HEK293T (cell line): ENCODE measurements at places on chromosomes 12 and 14.

GRCh38 chr12:48413388-48413787, 59.0 kb upstream of the ANP32D start:
- no peak for DNase-seq

DNA sequence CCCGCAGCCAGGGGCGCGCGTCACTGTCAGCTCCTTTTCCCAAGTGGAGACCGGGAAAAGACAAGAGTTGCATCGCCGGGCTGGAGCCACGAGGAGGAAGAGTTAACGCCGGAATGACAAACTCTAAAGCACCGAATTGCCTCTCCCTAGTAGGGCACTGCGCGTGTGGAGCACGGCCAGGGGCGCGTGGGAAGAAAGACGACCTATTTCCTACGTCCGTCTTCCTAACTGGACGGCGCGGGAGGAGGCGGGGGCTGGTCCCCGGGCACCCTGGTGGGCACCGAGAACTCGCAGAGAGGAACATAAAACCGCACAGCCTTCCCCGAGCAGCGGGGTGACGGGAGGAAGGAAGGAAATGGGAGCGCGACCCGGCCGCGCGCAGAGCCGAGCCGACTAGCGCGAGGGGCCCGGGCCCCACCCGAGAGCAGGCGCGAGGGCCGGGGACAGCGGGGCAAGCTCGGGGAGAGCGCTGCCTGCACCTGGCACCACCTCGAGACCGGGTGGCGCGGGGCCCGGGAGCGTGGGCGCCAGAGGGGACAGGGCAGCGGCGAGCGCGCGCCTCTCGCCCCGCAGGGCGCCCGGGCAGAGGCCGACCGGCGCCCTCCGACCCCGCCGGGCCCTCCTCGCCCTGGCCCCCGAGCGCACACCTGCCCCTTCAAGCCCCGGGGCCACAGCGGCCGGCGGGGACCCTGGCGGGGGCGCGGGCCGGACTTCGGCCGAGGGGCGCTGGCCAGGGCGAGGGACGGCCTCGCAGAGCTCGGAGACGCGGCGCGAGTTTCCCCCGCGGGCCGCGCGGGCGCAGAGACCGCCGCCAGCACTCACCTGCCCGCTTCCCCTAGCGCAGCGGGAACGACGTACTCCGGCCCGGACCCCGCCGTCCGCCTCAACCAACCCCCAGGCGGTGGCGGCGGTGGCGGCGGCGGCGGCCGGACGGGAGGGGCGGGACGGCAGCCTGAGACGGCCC, at the start of gene SETD3:
SETD3 (minus strand) TSS at position 954 of the 964 bp plus-strand sequence. CDS start 15,054 bp downstream, outside the sequence.
- DNase-seq, result peak; percentile 22

DNA sequence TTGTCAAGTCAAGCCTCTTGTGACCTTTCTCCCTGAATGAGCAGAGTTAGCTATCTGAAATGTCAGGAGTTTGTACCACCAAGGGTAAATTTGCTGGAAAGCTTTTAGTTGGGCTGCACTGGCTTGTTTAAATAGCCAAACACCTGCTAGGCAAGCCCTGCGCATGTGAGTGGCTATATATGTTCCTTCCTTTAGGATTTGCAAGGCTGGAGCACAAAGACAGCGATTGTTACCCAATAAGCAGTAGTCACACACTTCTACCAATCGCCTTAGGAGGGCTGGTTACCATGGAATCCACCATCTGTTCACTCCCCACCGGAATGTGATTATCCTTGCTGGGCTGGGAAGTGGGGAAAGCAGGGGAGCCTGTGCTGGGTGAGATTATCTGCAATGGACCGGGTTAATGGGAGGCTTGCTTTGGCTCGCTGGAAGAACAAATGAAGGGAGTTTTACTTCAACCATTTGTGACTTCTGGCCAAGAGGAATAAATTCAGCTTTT, 102.5 kb downstream of the FGD4 start:
- DNase-seq, result peak; percentile 39

DNA sequence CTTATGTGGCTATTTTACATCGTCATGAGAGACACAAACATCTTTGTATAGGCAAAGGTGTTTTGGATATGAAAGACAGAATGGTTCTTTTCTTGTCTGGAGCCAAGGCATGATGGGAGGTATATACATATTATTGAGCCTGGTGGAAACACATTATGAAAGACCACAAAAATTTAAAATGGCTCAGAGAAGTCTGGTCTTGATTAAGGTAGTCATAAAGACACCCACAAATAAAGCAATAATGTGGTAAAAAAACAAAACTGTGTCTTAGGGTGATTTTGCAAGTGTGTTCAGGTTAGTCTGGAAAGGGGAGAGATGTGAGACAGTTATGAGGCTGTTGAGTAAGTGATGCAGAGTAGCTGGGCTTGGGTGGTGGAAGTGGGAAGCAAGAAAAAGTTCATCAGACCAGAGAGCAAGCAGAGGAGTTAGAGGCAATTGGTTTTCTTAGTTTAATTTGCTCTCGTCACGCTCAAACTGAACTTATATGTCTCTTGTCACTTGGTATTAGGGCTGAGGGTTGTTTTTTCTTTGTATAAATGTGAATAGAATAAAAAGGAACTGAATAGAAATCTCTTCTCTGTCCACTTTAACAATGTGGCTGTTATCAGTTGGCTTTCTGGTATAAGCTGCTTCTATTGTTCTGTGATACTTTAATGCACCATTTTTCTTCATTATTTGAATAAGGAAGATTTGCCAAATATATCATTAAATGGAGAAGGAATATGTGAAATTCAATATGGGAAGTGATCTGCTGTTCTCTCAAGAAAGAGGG, 115.0 kb downstream of the AKAP6 start:
- no peak for DNase-seq

DNA sequence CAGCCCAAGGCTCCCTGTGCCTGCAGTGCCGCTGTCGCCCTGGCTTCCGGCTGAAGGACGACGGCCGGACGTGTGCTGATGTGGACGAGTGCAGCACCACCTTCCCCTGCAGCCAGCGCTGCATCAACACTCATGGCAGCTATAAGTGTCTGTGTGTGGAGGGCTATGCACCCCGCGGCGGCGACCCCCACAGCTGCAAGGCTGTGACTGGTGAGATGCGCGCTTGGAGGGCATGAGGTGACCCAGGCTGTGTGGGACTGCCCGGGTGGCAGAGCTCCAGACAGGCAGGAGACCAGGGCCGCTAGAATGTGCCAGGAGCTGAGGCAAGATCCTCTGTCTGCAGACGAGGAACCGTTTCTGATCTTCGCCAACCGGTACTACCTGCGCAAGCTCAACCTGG, 19.6 kb upstream of the NXPH4 start:
- no peak for DNase-seq

DNA sequence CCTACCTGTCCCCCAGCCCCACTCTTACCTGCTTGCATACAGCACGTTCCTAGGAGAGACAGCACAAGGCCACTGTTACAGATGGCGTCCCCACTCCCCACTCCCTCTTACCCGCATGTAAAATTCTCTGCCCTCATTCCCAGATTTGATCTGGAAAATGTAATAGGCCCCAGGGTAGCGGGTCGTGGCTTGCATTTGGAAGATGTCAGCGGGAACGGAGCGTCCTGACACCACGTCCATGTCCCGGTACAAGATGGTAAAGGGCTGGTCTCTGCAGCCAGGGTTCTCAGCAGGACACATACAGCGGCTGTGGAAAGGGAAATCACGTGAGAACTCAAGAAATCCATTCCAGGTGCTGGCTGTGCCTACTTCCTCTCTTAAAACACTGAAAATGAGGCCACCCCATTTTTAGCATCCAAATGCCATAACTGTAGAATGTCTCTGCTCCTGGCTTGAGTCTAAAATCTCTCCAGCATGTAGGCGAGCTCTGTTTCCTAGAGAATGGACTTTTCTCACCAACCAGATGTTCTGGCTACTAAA, 10.1 kb upstream of the TC2N start:
- no peak for DNase-seq

DNA sequence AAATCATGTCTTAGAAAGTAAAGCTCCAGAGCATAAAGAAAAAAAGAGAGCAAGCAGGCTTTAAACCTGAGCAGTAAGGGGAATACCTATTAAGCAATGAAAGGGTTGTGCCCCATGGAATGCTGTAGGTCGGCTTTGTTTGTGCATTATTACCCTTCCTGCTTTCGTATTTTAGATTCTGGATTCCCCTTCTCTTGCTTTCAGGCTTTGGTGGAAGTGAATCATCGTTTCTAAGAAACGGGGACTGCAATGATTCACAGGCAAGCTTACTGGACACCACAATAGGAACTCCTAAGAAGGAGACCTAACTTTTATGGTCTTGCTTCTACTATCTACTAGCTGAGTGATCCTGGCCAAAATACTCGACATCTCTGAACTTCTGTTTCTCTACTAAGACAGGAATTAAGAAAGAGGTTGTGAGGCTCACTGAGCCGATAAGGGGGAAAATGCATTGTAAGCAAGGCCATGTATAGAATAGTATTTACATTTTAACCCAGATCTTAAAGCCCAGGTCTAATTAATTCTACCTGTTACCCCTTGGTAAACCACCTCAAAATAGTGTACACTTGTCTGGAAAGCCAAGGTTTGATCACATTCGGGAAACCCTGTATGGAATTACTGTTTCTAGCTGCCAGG, 1.2 kb upstream of the BMAL2 start:
- no peak for DNase-seq

DNA sequence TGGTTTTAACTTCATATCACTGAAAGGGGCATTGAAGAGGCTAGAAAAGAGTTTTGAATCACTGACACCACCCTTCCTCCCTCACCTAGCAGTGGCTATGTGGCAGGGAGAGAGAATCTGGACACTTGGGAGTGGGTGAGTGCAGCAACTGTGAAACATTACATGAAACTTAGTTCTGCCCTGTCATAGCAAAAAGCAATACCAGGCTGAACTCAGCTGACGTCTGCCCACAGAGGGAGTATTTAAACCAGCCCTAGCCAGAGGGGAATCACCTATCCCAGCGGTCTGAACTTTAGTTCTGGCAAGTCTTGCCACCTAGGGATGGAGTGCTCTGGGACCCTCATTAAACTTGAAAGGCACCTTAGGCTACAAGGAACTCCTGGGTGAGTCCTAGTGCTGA, 20.7 kb upstream of the UNC79 start:
- DNase-seq, result no peak

DNA sequence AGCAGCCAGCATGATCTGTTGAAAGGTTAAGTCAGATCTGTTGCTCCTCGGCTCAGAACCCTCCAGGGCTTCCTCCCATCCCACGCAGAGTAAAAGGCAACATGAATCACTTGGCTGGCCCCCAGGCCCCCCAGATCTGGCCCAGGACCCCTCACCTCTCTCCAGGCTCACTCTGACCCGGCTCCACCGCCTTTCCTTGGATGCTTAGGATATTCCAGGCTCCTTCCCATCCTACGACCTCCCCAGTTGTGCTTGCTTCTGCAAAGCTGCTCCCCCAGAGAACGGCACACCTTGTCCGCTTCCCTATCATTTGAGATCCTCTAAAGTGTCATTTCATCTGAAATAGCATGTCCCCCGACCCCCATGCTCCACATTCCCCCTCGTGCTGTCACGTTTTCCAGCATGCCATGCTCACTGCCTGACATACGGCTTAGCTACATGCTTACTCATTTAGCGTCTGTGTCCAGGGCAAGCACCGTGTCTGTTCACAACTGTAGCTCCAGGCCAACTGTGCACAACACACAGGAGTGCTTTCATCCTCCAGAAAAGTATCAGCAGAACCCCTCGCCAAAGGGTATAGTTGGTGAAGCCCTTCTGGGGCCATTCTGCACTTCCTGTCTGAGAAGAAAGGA, 33.6 kb upstream of the BDKRB2 start:
- DNase-seq, result no peak

GRCh38 chr12:57837864-57838562, 8.5 kb downstream of the CTDSP2 start:
- no peak for DNase-seq

DNA sequence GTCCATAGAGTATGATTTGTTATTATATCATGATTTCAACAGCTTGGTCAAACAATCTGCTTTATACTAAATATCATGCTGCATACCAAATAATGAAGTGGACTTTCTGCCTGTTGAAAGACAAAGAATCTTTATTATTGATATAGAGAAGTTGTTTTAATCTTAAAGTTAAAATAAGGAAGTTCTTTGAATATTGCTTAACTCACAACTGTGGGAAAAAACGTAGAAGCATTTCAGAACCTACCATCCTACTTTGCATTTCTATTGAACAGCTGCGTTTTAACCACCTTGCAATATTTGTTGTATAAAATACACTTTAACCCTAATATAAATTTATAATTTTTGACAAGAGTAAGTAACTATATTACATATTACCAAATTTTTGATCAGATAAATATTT, 22.9 kb upstream of the ARL1 start:
- DNase-seq, result no peak

DNA sequence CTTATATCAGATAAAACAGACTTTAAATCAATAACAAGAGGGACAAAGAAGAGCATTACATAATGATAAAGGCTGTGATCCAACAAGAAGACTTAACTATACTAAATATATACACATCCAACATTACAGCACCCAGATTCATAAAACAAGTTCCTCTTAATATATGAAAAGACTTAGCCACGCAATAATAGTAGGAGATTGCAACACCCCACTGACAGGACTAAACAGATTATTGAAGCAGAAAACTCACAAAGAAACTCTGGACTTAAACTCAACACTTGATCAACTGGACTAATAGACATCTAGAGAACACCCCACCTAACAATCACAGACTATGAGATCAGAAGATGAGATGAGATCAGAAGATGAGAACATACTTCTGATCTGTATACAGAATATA, 5.7 kb upstream of the CLEC14A start:
- DNase-seq, result no peak
